Upper lobe of right lung (tissue), 1 donor: ENCODE measurements at places on chromosomes 7 and 10. TPM values are rescaled to one million over a fixed set of nuclear protein-coding genes. Genes with fewer than 3 reads are reported as not detected.

Gene C10orf62
- not detected for total RNA-seq

- DNase-seq = no peak
- H3K4me3 ChIP-seq = no peak overlapping the region
- H3K4me1 ChIP-seq = no peaks in the 10 kb centered on the region
- H3K27me3 ChIP-seq = no peaks in the 10 kb centered on the region
- no peak overlapping the region for H3K27ac ChIP-seq
- peaks cover 5% of the 10 kb centered on the region for H3K36me3 ChIP-seq
These were observed 458.3 kb downstream of the PLXDC2 start for GRCh38 chr10:20274571-20274970.

- DNase-seq = no peak
- no peak overlapping the region for H3K4me3 ChIP-seq
- H3K36me3 ChIP-seq = no peaks in the 10 kb centered on the region
- no peaks in the 10 kb centered on the region for H3K4me1 ChIP-seq
- no peak overlapping the region for H3K27ac ChIP-seq
These were observed 47.8 kb upstream of the PARD3 start for GRCh38 chr10:34862892-34863291.

GRCh38 chr10:116190883-116191282 is 82.1 kb downstream of the GFRA1 start:
- no peak overlapping the region for H3K4me3 ChIP-seq
- no peak overlapping the region for H3K27ac ChIP-seq
- no peak for DNase-seq
- no peaks in the 10 kb centered on the region for H3K4me1 ChIP-seq
- H3K27me3 ChIP-seq = no peaks in the 10 kb centered on the region

Gene MRPS17
- 12.6 TPM for total RNA-seq

DNA sequence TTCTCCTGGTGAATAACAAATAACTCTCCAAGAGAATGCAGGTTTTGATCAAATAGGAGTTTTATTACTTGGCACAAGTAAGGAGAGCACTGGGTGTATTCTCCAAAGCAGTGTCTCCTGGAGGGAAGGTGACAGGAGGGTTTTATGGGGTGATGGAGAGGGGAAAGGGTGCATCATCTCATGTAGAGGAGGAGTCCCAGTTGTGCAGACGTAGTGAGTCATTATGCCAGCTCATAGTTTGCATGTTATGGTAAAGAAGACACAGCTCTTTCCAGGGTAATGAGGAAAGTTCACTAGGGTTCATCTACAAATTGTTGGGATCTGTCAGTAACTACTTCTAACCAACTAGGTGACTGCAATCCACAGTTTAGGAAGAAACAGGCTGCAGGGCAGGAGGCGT is 347.9 kb upstream of the MEOX2 start:
- H3K4me3 ChIP-seq = no peak overlapping the region
- no peaks in the 10 kb centered on the region for H3K27me3 ChIP-seq
- H3K4me1 ChIP-seq = no peaks in the 10 kb centered on the region
- no peak for DNase-seq
- H3K27ac ChIP-seq = no peak overlapping the region
